ENCODE measurements at places on chromosomes 2 and 18.
A peak's percentile ranks its signal among the peaks of the same experiment; 100 is the strongest.

GRCh38 chr2:155266109-155266508, 567.6 kb downstream of the KCNJ3 start:
- DNase-seq = no peak

DNA sequence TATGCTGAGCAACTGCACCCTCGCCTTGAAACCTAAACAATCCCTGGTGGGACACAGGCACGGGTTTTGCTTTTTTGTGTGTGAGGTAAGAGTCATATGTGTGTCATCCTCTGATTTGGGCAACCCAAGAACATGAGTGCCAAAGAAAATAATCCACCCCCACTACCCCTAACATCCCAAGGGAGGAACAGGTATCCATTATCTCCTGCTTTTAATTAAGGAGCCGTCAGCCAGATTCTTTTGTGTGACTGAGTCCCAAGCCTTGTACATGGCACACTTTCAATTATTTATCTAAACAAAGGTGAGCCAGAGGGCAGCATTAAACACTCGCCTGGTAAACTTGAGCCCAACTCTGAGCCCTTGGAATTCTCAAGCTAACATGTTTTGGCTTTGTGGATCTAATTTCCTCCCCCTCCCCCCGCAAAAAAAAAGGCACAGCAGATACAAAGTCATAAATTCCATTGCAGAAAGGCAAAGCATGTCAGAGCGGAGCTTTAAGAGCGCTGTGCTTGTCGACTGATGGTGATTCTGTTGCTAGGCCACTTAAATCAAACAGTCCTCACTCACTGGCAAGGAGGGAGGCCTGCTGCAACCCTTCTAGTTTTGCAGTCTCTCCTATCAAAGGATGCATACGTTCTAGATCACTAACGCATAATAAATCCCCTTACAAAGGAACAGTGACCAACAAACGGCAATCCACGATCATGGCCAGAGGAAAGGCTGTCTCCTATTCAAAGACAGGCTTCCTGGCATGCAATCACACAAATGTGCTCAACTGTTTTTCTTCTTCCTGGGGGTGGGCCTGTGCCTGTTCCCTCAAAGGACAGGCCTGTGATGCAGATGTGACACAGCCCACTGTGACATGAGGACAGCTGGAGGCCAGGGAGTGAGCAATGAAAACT, 143.5 kb upstream of the LMAN1 start:
- DNase-seq = no peak

DNA sequence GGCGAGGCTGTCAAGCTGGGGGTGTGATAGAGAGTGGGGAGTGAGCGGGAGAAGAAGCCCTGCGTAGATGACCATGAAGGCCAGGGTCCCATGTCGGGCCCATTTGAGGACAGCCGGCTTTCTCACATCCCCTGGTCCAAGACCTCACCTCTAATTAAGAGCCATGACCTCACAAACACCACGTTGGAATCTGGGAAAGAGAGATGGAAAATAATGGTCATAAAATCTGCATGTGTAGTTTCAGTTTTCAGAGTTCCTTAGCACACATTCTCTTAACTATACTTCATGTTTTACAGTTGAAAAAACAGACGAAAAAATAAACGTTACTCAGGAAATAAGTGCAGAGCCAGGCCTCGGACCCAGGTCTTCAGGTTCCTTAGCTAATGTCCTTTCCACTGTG, 244.8 kb upstream of the SIX2 start:
- no peak for DNase-seq

- DNase-seq = no peak
Observed at GRCh38 chr18:36509646-36510197, 212.2 kb downstream of the FHOD3 start.

GRCh38 chr2:134359367-134360081, 105.7 kb downstream of the MGAT5 start:
- DNase-seq = no peak

- no peak for DNase-seq
Observed at GRCh38 chr2:3059141-3059925, 318.3 kb downstream of the EIPR1 start.

- DNase-seq = no peak
Observed at GRCh38 chr18:41969881-41970280, 14.8 kb downstream of the PIK3C3 start.

DNA sequence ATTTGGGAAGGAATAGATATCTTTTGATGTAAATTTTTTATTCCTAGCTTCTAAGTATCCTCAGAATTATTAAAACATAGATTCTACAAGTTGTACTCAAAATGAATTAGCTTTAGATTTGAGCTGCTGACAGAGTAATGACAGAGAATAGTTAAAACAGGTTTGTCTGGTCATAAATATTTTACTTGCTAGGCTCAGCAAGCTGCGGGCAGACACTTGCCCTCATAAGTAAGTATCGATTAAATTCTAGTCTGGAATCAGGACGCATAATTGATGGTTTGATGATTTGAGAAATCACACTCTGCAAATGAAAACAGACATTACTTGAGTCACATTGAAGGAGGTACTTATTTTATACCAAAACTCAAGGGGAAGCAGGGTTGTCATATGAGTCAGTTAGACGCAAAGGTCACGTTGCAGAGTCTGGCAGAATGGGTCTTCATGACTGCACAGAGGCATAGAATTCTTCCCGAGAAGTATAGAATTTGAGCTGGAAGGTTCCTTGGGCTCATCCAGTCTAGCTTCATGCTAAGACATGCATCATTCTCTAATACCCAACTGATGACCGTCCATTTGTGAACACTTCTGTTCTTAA, 27.5 kb downstream of the ARL4C start:
- DNase-seq = no peak

DNA sequence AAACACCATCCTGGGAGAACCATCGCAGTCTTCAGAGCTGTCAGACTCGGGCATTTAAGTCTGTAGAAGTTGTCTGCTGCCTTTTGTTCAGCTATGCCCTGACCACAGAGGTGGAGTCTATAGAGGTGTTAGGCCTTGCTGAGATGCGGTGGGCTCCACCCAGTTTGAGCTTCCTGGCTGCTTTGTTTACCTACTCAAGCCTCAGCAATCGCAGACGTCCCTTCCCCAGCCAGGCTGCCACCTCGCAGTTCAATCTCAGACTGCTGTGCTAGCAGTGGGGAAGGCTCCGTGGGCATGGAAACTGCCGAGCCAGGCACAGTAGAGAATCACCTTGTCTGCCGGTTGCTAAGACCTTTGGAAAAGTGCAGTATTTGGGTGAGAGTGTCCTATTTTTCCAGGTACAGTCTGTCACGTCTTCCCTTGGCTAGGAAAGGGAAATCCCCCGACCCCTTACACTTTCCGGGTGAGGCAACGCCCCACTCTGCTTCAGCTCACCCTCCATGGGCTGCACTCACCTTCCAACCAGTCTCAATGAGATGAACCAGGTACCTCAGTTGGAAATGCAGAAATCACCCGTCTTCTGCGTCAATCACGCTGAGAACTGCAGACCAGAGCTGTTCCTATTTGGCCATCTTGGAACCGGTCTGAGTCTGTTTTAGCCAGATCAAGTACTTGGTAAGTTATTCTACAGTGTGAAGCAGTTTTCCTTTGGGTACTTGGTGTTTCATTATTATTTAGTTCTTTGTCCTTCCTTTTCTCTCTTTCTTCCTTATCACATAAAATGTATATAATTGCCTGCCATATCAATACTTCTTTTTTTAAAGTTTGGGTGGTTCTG, 71.5 kb downstream of the CDC42EP3 start:
- peak; percentile 91 for DNase-seq

DNA sequence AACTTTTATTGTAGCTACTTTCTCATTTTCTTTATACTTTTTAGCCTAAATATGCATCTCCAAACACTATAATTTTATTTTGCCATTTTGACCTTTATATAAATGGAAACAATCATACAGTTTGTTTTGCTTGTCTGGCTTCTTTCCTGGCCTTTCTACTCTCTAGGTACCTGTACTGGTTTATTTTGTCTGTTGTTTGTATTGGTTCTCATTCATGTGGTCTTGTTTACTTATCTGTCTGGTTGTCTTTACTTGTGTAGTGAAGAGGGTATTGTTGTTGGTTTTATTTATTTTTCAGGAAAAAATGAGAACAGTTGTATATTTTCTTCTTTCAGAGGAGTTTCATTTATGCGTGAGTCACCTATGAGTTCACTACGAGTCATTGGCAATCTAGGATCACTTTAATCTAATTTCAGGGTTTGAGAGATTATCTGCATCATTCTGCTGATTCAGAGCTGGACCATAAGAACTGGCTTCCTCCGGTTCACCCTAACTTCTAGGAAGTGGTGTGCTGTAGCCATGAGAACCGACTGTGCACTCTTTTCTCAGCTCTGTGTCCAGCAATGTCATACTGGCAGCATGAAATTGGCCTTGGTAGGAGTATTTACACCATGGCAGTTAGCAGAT, 33.1 kb upstream of the HDAC4 start:
- DNase-seq = no peak

GRCh38 chr18:10660179-10660884, 134.5 kb downstream of the NAPG start:
- no peak for DNase-seq

DNA sequence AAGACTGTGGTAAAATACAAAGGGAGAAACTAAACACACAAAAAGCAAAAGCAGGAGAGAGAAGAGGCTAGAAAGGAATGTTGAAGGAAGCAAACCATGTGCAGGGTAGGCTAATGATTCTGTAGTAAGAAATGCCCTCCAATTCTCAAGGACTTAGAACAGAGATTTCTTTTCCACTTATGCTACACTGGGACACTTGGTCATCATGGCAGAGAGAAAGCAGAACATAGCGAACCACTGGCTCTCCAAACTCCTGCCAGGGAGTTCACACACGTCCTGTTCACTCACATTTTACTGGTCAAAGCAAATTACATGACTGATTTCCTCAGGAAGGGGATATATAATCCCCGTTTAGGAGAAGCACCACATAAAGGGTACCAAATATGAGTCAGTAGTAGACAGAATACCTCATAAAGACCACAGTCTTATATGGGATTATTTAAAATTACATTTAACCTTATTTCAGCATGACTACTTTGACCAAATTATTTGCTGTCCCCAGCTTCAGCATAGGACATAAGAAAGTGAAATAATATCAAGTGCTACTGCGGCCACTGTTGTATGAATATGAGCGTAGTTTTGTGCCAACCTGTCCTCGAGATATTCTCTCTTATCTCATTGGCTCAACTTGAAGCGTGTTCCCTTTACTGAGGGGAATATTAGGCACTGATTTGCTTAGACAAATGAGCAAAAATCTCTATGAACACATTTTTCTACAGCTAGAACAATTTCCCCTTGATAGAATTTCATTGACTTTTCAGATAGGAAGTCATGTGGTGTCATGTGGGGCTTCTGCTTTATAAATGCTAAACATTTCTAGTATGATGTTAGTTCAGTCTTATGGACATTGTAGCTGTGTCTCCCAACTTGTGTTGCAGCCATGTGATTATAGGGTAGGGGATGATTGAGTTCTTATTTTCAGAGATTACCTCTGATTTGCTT, 81.7 kb downstream of the FAM161A start:
- no peak for DNase-seq

- DNase-seq = no peak
Observed at GRCh38 chr2:55805686-55806085, 112.0 kb upstream of the PNPT1 start.

DNA sequence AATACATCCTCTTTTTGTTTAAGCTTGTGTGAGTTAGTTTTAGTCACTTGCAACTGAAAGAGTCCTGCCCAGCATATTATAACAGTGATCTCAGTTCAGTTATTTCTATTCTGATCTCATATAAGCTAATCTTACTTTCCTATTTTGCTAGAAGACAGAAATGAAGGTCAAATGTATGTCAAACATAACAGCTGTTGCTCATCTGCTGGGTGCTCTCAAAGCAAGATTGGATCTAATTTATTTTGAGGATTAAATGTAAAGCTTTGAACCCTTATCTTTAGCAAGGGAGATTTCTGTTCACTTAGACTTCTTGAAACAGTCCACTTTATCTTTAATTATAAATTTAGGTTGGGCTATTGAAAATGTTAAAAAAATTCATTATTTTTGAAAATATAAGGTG, 31.2 kb downstream of the CRYGD start:
- no peak for DNase-seq

- no peak for DNase-seq
Observed at GRCh38 chr2:240401308-240401707, 34.2 kb upstream of the GPC1 start.
